Kasumi-1 (cell line): ENCODE measurements at places on chromosomes 4 and X.

- DNase-seq, result no peak
Observed at GRCh38 chr4:75741027-75741426, 16.6 kb downstream of the USO1 start.

DNA sequence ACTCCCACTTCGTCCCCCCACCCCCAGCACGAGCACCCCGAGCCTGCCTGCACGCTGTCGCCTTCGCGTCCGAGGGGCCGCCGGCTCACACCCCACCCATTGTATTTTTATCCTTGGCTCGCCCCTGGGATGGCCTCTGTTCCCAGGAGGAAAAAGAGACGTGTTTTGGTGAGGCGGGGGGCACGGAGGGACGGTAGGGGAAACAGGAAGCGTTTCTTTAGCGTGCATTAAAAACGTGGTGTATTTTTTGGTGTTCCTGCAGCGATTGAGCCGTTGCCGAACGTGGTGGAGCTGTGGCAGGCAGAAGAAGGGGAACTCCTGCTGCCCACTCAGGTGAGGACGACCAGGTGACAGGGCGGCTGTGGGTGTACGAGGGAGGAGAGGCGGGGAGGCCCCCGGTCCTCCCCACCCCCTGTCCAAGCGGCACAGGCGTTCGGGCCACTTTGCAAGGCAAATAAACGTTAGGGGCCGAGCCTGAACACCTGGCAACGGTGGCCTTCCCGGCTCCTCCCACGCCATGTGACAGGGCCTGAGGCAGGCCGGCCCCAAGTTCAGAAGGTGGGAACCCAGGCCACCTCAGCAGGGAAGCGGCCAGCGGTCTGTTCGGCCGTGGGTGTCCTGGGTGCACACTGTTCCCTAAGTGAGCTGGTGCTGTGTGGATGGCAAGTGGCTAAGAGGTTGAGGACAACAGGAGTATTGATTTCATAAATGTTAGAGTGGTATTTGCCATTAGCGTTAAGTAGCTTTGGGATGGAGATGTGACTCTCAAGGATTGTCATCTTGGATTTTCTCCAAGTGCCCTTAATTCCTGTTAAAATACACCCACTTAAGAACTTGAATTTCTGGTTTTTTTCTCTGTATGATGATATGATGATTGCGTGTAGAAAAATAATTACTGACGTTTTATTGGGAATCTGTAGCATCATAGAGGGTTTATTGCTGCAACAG lies 1.1 kb downstream of the TMEM131L start:
- no peak for DNase-seq

GRCh38 chr4:10225096-10225495 lies 108.5 kb upstream of the WDR1 start:
- DNase-seq, result no peak

GRCh38 chr4:139525414-139525813 lies 30.6 kb downstream of the SETD7 start:
- no peak for DNase-seq

- DNase-seq, result no peak
Observed at GRCh38 chr4:22071749-22072148, 123.2 kb upstream of the KCNIP4 start.

- no peak for DNase-seq
Observed at GRCh38 chr4:159725571-159725970, 622.7 kb downstream of the RAPGEF2 start.

GRCh38 chrX:154873329-154873728 lies 12.8 kb upstream of the F8A1 start:
- no peak for DNase-seq
